Activated CD4-positive, alpha-beta T cell treated with anti-CD3 and anti-CD28 coated beads, Interleukin-2, amount 10 ng/mL, durations not matched to agents 24 days and 14 days (primary cell): ENCODE measurements at places on chromosomes 12 and 14. TPM values are rescaled to one million over a fixed set of nuclear protein-coding genes. Genes with fewer than 3 reads are reported as not detected.

ASIC1 gene
- total RNA-seq: 17.6 and 19.7 TPM in 2 replicates

- no peak for DNase-seq
Observed at GRCh38 chr12:61397668-61398067, 862.5 kb upstream of the USP15 start.

GRCh38 chr12:98653866-98654493, 8.9 kb downstream of the APAF1 start:
- DNase-seq: peak; percentile 75

GRCh38 chr12:75706786-75707605, 195.6 kb upstream of the KRR1 start:
- no peak for DNase-seq

DNA sequence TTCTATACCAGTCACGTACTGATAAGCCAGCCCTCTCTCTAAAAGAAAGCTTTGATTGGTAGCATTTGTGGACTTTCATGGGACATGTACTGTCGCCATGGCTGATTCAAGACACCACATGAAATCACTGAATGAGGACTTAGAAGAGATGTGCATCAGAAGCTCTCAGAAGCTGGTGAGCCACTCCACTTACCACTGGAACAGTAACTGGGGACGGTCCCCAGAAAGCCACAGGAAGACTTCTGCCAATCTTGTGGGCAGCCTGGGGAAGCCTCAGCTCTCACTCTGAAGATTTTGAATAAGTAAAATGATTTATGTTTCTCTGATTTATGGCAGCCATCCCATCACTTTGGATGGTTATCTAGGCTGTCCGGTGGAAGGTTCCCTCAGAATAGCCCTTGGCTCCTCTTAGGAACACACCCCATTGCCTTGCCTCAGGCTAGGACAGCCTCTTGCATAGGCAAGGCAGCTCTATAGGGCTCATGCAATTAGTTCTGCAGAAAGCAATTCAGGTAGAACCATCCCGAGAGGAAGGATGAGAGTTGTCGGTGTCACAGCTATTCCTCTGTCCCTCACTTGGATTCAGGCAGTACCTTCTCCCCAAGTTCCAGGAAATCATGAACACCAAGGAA, 9.8 kb downstream of the DHRS1 start:
- peak; percentile 79 for DNase-seq

DNA sequence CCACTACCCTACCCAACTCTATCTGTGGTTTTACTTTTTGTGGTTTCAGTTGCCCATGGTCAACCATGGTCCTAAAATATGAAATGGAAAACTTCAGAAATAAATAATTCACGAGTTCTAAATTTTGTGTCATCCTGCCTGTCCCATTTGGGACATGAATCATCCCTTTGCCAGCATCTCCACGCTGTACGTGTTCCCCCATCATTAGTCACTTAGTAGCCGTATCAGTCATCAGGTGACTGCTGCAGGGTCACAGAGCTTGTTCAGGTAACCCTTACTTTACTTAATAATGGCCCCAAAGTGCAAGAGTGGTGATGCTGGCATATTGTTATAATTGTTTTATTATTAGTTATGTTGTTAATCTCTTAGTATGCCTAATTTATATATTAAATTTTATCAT, 209.9 kb downstream of the ITPR2 start:
- DNase-seq: no peak

DNA sequence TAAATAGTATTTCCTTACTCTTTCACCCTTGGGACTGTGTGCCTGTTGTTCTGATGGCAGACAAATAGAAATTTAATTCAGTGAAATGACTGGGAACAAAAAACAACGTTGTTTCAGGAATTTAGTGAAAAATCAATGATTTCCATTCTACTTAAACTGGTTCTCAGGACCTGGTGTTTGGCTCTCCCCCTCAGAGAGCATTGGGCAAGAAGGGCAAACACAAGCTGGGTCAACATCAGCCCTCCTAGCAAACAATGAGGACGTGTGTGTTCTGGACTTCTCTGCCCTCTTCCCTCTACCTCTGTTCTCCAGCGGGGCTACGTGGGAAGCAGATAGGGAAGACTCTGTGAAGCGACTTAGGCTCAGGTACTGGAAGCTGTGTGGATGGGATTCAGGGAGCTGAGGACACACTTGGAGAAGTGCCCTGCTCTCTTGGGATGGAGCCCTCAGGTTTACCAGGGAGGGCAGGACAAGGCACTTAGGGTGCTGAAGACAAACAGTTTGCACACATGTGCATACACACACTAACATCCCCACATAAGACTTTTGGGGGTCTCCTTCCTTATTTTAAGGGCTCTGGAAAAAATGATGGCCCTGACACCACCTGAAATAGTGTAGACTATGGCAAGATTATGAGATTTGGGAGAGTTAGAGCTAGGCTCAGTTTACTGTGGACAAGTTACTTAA, 7.6 kb upstream of the SERPINA1 start:
- no peak for DNase-seq

GRCh38 chr14:69500096-69500495, 15.6 kb downstream of the PLEKHD1 start:
- DNase-seq: no peak

DTX1 gene
- total RNA-seq: 0.09 and 0.21 TPM in 2 replicates

GRCh38 chr12:51729331-51729730, 119.2 kb downstream of the FIGNL2 start:
- no peak for DNase-seq

DNA sequence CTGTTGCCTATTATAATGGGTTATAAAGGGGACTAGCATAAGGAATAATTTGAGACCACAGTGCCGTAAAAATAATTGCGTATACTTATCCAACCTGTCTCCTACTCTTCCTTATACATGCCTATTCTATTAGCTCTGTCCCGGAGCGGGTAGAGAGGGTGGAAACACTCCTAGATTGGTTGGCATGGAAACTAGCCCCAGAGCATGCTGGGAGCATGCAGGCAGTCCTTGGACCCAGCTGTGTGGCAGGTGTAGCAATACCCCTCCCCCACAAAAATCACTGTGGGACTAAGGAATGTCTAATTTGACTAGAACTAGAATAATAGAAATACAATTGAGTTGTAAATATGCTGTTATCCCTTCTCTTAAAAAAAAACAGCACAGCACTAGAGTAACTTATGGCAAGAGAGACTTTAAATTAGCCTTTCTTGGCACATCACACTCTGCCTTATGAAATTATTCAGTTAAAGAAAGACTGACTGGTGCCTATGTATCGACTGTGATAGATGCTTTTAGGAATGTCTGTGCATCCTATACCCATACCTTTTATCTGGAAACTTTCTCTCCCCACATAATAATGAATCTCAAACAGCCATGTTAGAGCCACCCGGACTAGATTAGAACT, 244.0 kb upstream of the DAAM1 start:
- DNase-seq: no peak

GRCh38 chr12:47165934-47166333, 86.2 kb upstream of the AMIGO2 start:
- no peak for DNase-seq

DNA sequence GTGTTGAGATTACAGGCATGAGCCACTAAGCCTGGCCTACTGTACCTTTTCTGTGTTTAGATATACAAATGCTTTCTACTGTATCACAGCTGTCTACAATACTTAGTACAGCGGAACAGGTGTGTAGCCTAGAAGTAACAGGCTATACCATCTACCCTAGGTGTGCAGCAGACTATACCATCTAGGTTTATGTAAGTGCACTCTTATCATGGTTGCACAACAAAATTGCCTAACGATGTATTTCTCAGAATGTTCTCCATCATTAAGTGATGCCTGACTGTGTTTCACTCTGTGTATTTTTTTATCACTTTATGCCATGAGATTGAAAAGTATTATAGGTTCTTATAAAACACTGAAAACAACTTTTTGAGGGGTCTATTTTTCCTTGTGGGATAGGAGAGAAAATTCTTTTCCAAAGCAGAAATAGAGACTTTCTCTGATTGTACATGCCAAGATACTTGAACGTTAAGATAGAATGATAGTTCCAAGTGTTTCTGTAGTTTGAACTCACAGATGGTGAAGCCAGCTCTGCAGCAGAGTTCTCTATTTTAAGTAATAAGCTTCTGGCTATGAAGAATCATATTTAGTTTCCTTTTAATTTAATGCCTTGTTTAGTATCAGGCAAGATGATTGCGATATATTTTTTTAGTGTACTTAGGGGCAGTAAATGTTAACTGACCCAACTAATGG, 17.0 kb downstream of the TMPRSS12 start:
- no peak for DNase-seq

GRCh38 chr12:115213118-115213517, 529.1 kb upstream of the TBX3 start:
- no peak for DNase-seq

- DNase-seq: no peak
Observed at GRCh38 chr12:51247523-51248206, 9.0 kb downstream of the DAZAP2 start.

DNA sequence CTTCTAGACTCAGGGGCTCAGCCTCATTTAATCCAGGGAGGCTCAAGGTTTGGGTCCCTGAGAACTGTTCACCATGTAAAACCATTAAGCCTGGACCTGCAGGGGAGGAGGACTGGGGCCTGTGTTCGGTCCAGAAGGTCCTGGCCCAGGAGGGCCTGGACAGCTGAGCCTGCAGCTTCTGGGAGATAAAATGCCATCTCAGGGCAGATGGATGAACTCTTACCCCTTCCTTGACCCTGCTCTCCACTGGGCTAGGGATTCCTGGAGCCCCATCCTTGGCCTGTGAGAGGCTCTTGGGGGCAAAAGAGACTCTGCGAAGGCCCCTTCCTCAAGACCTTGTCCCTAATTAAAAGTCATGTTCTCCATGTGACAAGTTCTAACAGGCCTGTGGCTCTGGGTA, 51.2 kb downstream of the PRMT8 start:
- DNase-seq: no peak

- DNase-seq: peak; percentile 35
Observed at GRCh38 chr12:5742258-5742657, 202.8 kb downstream of the ANO2 start.

GRCh38 chr12:22477894-22478287, 66.5 kb downstream of the C2CD5 start:
- DNase-seq: no peak

DNA sequence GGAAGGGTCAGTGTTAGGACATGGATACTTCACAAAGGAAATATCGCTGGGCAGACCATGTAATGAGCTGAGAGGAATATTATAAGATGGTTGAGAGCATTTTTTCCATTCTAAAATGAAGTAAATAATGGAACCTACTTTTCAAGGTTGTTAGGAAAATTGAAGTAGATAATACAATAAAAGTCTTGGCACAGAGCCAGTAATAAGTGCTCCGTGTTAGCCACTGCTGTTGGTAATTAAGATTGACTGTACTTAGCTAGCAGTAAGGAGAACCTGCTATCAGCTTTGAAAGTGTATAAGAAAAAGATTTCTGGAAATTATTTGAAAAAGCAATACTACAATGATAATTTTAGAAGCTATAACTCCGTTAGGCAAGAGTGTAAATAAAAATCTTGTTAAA, 77.6 kb downstream of the SCAF11 start:
- no peak for DNase-seq

DNA sequence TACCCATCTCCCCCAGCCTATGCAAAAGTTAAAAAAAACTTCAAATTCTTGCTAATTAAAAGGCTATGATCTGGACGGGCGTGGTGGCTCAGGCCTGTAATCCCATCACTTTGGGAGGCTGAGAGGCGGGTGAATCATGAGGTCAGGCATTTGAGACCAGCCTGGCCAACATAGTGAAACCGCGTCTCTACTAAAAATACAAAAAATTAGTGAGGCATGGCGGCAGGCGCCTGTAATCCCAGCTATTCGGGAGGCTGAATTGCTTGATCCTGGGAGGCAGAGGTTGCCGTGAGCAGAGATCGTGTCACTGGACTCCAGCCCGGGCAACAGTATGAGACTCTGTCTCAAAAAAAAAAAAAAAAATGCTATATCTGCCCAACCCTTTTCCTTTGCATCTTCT, 925.4 kb downstream of the GALC start:
- no peak for DNase-seq

SDS gene
- total RNA-seq: not detected in 2 replicates

DNA sequence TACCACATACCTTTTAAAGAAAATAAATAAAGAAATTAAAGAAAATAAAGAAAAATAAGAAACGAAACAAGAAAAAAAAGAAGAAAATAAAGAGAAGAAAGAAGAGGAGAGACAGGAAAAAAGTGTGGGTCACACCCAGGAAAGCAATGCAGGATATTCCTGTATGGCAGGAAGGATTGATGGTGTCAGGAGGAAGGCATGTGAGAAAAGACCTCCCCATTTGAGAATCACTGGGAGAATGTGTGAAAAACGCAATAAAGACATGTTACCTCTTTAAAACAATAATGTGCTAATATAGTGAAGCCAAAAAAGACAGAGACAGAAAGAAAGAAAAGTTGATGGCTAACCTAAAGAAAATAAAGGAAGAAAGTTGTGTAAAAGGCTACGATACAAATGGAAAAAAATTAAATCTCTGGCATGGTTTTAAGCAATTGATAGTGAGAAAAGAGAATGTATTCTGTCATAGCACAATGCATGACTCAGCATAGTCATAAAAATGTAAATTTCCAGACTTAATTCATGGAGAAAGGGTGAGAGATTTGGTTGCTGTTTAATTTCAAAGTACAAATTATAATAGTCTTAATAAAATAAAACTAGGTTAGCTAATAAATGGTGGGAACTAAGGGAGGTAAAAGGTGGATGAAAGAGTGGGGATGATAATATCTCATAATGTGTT, 24.3 kb upstream of the FOXG1 start:
- no peak for DNase-seq

HOXC4 gene
- total RNA-seq: not detected in 2 replicates

GRCh38 chr14:88983755-88984154, 159.3 kb downstream of the TTC8 start:
- no peak for DNase-seq

DNA sequence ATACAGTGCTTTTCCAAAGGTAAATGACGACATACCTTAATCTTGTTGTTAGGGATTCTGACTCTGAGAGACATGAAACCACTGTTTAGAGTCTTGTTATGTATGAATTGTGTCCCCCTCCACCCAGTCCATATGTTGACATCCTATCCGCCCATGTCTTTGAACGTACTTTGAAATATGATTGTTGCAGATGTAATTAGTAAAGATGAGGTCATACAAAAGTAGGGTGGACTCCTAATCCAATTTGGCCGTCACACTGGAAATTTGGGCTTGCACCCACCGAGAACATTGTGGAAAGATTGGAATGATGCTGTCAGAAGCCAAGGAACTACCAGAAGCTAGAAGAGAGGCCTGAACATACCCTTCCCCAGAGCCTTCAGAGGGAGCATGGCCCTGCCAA, 62.2 kb downstream of the RGS6 start:
- no peak for DNase-seq

SLC5A8 gene
- total RNA-seq: not detected in 2 replicates

GRCh38 chr12:82479511-82479910, 121.2 kb downstream of the METTL25 start:
- DNase-seq: no peak

GRCh38 chr14:96098309-96098998, 59.3 kb downstream of the C14orf132 start:
- DNase-seq: no peak

DNA sequence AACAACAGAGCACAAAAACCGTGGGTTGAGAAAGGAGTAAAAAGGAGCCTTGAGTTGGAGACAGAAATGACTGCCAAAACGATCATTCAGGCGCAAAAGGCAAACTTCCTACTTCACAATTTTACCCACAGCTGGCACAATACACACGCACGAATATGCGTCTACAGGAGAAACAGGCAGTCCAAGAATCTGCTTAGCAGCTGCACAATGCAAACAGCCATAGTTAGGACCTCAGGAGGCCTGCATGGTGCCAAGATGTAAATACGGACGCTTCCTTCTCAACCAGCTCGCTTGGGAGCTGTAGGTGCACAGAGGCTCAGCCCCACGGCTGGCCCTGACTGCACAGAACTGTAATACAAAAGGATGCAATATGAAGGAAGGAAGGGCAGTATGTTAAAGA, 250.1 kb upstream of the CAND1 start:
- no peak for DNase-seq
